Esophagus squamous epithelium (tissue), 5 donors: ENCODE measurements at places on chromosomes 4 and X. TPM values are rescaled to one million over a fixed set of nuclear protein-coding genes. Genes with fewer than 3 reads are reported as not detected.

The TEX13B gene
- not detected for total RNA-seq

The RLIM gene
- 25.0 TPM for total RNA-seq

DNA sequence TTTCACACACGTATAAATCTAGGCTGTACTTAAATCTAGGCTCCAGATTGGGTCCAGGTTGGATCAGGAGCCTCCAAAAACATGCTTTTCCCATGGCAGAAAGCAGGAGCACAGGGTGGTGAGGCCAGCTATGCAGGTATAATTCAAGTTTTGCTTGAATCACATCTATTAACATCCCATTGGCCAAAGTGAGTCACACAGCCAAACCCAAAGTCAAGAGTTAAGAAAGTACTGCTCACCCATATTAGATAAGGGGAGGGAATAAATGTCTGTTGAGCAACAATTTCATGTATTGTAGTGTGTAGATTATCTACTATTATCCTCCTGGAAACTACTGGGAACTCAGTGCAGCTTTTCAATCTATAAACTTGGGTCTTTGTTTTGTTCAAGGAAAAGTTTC is 12.8 kb downstream of the SUPT20HL2 start:
- H3K4me1 ChIP-seq = no peaks in the 10 kb centered on the region
- H3K27ac ChIP-seq = no peak overlapping the region
- H3K36me3 ChIP-seq = no peaks in the 10 kb centered on the region
- no peaks in the 10 kb centered on the region for H3K27me3 ChIP-seq

GRCh38 chr4:139028191-139028661 is 12.6 kb downstream of the NOCT start:
- H3K4me3 ChIP-seq = no peak overlapping the region
- no peak for DNase-seq
- no peaks in the 10 kb centered on the region for H3K27me3 ChIP-seq
- H3K36me3 ChIP-seq = no peaks in the 10 kb centered on the region

DNA sequence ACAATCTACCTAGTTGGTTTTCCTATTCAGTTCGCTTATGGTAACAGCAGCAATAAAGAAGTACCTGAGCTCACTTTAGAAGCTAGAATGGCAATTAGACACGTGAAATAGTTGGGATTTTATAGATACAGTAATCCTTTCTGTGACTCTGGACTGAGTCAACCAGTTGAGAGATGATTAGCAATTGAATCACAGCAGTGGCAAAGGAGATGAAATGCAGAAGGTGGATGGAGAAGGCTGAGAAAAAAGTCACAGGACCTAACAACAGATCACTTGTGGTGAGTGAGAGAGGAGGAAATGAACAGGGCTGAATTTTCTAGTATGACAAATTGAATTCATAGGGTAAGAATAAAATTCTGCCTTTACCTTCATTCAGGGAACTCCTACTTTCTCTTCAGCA is 197.1 kb upstream of the MAGEB18 start:
- H3K4me1 ChIP-seq = no peaks in the 10 kb centered on the region
- no peak for DNase-seq
- no peaks in the 10 kb centered on the region for H3K27me3 ChIP-seq
- no peak overlapping the region for H3K27ac ChIP-seq

DNA sequence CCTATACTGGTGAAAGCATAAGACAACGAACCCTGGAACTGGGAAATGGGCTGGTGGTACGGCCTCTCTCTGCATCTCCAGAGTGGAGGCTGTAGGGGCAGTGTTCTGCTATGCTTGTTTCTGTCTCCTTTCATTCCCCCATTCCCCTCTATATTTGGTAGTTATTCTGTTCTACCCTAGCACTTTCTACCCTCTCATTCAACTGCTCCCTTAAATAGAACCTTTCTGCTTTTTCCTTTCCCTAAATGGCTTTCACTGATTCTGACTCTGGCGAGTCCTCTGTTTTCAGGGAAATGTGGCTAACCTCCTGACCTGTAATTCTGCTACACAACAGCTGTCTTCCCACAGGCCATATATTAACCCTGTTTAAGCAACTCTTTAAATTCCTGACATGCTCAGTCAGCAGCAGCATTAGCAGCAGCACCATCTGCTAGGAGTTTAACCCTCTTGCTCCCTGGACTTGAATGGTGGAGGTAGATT is 94.2 kb downstream of the CXCL13 start:
- no peaks in the 10 kb centered on the region for H3K36me3 ChIP-seq
- H3K4me3 ChIP-seq = no peak overlapping the region
- H3K4me1 ChIP-seq = no peaks in the 10 kb centered on the region
- no peaks in the 10 kb centered on the region for H3K27me3 ChIP-seq
- no peak overlapping the region for H3K27ac ChIP-seq
- DNase-seq = no peak

DNA sequence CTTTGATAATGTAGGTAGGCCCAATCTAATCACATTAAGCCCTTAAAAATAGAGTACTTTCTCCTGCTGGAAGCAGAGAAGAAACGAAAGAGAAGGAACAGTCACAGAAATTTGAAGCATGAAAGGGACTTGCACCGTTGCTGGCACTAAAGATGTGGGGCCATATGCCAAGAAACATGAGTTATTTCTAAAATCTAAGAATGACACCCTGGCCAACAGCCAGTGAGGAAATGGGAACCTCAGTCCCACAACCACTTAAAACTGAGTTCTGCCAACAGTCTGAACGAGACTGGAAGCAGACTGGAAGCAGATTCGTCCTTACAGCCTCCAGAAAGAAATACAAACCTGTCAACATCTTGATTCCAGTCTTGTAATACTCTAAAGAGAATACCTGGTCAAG is 70.1 kb downstream of the CENPC start:
- DNase-seq = no peak
- H3K27me3 ChIP-seq = no peaks in the 10 kb centered on the region
- peaks cover 100% of the 10 kb centered on the region for H3K36me3 ChIP-seq
- no peaks in the 10 kb centered on the region for H3K4me1 ChIP-seq
- H3K27ac ChIP-seq = no peak overlapping the region
- no peak overlapping the region for H3K4me3 ChIP-seq

DNA sequence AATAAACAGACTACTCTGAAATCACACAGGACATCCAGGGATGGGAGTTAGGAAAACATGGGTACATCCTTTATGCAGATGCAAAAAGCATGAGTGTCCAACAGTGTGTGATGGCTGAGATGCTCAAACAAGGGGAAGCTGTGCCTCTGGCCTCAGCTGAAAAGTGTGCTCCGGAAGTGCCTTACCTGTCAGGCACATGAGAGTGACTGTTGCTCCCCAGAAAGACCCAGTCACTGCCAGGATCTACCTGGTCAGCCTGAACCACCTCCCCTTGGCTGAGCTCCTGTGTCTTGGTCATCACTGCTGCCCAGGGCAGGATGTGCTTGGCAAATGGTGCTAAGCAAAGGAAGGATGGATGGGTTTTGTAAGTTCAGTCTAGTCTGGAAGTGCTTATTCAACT is 4.0 kb downstream of the PPP2R2C start:
- H3K27me3 ChIP-seq = no peaks in the 10 kb centered on the region
- H3K4me1 ChIP-seq = peaks cover 12% of the 10 kb centered on the region

- no peak for DNase-seq
- no peaks in the 10 kb centered on the region for H3K4me1 ChIP-seq
- H3K27me3 ChIP-seq = no peaks in the 10 kb centered on the region
- no peak overlapping the region for H3K27ac ChIP-seq
- H3K36me3 ChIP-seq = no peaks in the 10 kb centered on the region
- no peak overlapping the region for H3K4me3 ChIP-seq
These were observed 20.6 kb downstream of the FAM47E start for GRCh38 chr4:76272073-76272472.

DNA sequence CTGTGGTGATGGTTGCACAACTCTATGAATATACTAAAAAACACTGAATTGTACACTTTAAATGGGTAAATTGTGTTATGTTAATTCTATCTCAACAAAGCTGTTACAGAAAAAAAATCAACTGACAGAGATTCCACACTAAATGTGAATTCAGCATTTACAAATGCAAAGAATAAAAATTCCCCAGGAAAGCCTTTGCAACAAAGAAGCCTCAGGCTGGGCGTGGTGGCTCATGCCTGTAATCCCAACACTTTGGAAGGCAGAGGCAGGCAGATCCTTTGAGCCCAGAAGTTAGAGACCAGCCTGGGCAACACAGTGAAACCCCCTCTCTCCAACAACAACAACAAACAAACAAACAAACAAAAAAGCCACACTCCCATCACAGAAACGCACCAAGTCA is 8.9 kb downstream of the BCLAF3 start:
- no peak for DNase-seq
- H3K4me1 ChIP-seq = no peaks in the 10 kb centered on the region
- no peaks in the 10 kb centered on the region for H3K36me3 ChIP-seq
- H3K27ac ChIP-seq = no peak overlapping the region
- no peaks in the 10 kb centered on the region for H3K27me3 ChIP-seq
- H3K4me3 ChIP-seq = no peak overlapping the region

DNA sequence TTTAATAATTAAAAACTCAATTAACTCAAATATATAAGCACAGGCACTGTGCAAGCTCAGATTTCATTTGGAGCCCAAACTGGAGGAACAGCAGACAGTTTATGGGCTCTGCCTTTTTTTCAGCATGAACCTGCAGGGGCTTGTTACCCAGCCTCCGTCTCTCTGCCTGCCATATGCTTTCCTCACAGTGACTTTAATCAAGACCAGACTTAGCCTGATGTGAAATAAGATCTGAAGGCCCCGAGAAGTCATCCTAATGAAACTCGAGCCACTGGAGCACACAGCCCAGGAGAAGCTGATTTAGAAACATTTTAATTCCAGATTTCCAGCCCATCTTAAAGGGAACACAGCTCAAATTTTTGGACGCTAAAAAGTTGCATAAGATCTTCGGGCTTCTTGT is 55.6 kb downstream of the SPATA18 start:
- DNase-seq = no peak
- no peak overlapping the region for H3K4me3 ChIP-seq
- no peaks in the 10 kb centered on the region for H3K27me3 ChIP-seq
- no peaks in the 10 kb centered on the region for H3K36me3 ChIP-seq
- no peak overlapping the region for H3K27ac ChIP-seq

GRCh38 chr4:22460266-22460665 is 55.6 kb downstream of the ADGRA3 start:
- no peaks in the 10 kb centered on the region for H3K27me3 ChIP-seq
- H3K4me3 ChIP-seq = no peak overlapping the region
- H3K4me1 ChIP-seq = no peaks in the 10 kb centered on the region
- no peak overlapping the region for H3K27ac ChIP-seq
- H3K36me3 ChIP-seq = no peaks in the 10 kb centered on the region

GRCh38 chrX:150365990-150366911 is 3.1 kb downstream of the MAMLD1 start:
- H3K27me3 ChIP-seq = no peaks in the 10 kb centered on the region
- no peaks in the 10 kb centered on the region for H3K4me1 ChIP-seq
- H3K36me3 ChIP-seq = no peaks in the 10 kb centered on the region
- DNase-seq = no peak
- H3K4me3 ChIP-seq = peak overlapping the region; percentile 58

DNA sequence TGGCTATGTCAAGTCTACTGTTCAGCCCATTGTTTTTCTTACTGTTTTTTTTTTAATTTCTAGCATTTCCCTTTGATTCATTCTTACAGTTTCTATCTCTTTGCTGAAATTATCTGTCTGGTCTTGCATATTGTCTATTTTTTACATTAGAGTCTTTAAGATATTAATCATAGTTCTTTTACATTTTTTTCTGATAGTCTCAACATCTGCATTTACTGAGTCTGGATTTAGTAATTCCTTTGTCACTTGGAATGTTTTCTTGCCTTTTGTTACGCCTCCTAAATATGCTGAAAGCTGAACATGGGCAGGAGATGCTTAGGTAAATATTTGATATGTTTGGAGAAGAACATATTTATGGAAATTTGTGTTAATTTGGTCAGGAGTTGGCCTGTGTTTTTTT is 10.4 kb downstream of the JADE3 start:
- H3K4me1 ChIP-seq = no peaks in the 10 kb centered on the region
- no peak for DNase-seq
- no peak overlapping the region for H3K27ac ChIP-seq
